ENCODE measurements at places on chromosomes 7 and 10. TPM values are rescaled to one million over a fixed set of nuclear protein-coding genes. Genes with fewer than 3 reads are reported as not detected.

GRCh38 chr10:132522521-132523411 lies 14.8 kb upstream of the INPP5A start:
- H3K27me3 ChIP-seq: peaks cover 4% of the 10 kb centered on the region
- no peak for DNase-seq
- no peak overlapping the region for H3K27ac ChIP-seq
- no peaks in the 10 kb centered on the region for H3K36me3 ChIP-seq

DNA sequence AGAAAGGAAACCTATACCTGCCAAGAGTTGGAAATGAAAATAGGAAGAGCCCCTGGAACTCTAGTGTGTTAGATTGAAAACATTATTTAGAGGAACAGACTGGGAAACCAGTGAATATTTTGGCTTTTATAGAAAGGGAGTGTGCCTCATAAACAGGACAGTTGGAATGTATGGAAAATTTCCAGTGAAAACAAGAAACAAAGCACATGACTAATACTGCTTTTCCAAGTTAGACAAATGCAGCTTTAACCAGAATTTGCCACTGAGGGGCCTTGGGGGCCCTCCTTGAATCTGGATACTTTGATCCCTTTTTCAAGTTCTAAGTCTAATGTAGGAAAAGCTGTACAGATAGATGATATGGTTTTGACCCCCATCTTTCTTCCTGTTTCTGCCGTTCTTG lies 21.2 kb downstream of the ITGB8 start:
- no peaks in the 10 kb centered on the region for H3K36me3 ChIP-seq
- no peaks in the 10 kb centered on the region for H3K27me3 ChIP-seq
- DNase-seq: no peak
- no peak overlapping the region for H3K4me3 ChIP-seq

DNA sequence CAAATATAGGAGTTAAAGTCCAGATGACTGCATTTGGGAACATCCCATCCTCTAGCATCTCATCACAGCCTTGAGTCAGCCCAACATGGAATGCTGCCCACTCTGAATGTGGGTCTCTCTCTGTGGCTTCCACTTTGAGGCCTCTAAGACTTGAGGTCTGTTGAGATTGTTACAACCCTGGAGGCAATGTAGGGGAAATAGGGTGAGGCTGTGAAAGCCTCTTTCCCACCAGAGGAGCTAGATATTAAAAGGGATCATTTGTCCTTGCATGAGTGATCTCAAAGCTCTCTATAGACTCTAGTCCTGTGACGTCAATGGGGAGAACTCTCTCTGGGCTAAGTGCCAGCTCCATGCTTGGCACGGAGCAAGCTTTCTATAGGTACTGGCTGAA lies 6.4 kb upstream of the GOLGA7B start:
- H3K4me1 ChIP-seq: no peaks in the 10 kb centered on the region
- no peak for DNase-seq
- no peaks in the 10 kb centered on the region for H3K27me3 ChIP-seq
- no peak overlapping the region for H3K4me3 ChIP-seq
- no peak overlapping the region for H3K27ac ChIP-seq

- no peak overlapping the region for H3K27ac ChIP-seq
- no peak for DNase-seq
- peaks cover 9% of the 10 kb centered on the region for H3K4me1 ChIP-seq
- H3K27me3 ChIP-seq: no peaks in the 10 kb centered on the region
Observed at GRCh38 chr7:22635349-22635748, 91.7 kb upstream of the IL6 start.

DNA sequence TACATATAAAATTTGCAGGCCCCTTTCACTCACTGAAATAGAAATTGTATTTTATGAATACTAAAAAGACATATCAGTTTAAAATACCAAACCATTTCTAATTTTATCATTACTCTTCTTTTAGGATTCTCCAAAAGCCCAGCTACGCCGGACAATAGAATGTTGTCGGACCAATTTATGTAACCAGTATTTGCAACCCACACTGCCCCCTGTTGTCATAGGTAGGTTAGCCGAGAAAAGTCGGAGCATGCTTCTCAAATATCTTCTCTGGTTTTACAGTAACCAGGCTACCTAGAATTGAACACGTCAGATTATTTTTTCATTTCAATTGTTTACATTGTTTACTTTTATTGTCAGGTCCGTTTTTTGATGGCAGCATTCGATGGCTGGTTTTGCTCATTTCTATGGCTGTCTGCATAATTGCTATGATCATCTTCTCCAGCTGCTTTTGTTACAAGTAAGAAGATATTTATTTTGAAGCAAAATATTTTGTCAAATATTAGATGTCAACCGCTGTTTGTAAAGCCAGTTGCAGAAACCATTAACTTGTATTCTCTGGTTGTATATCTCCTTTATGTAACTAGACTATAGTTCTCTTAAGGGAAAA lies 57.6 kb downstream of the MMRN2 start:
- H3K36me3 ChIP-seq: peaks cover 43% of the 10 kb centered on the region
- H3K27me3 ChIP-seq: no peaks in the 10 kb centered on the region
- H3K4me1 ChIP-seq: peaks cover 34% of the 10 kb centered on the region
- DNase-seq: peak; percentile 63

DNA sequence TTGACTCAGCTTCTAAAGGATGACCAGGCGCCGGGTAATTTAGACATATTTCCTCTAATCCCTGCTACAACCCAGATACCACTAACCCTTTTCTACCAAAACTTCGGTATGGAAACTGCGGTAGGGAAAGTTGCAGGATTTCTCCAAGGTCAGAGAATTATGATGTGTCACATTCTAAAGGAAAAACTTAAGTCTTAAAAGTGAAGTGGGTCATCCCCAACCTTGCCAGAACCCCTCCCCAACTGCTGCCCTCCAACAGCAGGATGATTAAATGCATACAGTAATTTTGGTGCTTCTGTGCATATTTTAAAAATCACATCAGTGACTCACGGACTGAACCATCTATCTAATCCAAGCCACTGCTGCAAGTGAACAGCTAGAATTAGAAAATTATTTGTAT lies 52.7 kb downstream of the GRB10 start:
- peak overlapping the region; percentile 36 for H3K27ac ChIP-seq
- no peaks in the 10 kb centered on the region for H3K27me3 ChIP-seq
- no peaks in the 10 kb centered on the region for H3K36me3 ChIP-seq
- no peak for DNase-seq
- peaks cover 65% of the 10 kb centered on the region for H3K4me1 ChIP-seq
- no peak overlapping the region for H3K4me3 ChIP-seq

DNA sequence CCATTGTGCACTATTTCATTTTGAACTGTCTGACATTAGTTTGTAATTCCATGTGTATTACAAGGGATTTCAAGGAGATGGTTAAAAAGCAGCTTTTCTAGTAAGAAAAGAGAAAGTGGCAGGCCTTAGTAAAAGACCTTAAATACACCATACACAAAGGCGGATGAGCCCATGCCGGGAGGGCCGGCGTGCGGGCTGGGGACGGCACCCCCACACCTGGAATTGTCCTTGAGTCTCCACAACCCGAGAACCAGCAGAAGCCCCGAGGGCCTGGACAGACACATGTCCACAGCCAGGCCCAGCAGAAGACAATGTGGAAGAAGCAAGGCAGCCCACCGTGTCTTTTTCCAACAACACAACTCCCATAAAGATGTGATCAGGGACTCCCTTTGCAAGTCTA lies 123.7 kb upstream of the TCERG1L start:
- DNase-seq: no peak
- H3K36me3 ChIP-seq: no peaks in the 10 kb centered on the region
- H3K4me3 ChIP-seq: no peak overlapping the region
- no peak overlapping the region for H3K27ac ChIP-seq
- H3K4me1 ChIP-seq: peaks cover 8% of the 10 kb centered on the region
- no peaks in the 10 kb centered on the region for H3K27me3 ChIP-seq

DNA sequence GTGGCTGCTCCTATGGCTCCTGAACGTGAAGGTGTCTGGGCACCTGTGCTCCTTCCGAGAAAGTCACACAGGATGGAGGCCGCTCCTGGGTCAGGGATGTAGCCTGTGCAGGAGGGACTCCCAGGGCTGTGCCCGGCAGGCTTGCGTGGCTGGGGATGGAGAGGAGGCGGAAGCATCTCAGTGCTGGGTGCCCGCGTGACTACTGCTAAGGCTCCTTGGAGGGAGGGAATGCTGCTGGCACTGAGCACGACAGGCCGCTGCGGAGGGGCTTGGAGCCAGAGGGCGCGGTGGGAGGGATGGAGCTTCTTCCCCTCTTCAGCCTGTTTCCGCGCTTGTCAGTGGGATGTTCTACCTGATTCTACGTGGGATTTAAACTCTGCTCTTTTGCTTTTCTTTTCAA lies 35.0 kb downstream of the ADCY1 start:
- H3K36me3 ChIP-seq: no peaks in the 10 kb centered on the region
- no peaks in the 10 kb centered on the region for H3K4me1 ChIP-seq
- DNase-seq: peak; percentile 19
- H3K4me3 ChIP-seq: no peak overlapping the region

- H3K27ac ChIP-seq: no peak overlapping the region
- H3K36me3 ChIP-seq: no peaks in the 10 kb centered on the region
- H3K4me3 ChIP-seq: no peak overlapping the region
- H3K4me1 ChIP-seq: no peaks in the 10 kb centered on the region
Observed at GRCh38 chr10:8338177-8338766, 283.8 kb downstream of the GATA3 start.

GRCh38 chr7:115533785-115534184 lies 496.8 kb downstream of the TFEC start:
- no peaks in the 10 kb centered on the region for H3K27me3 ChIP-seq
- H3K36me3 ChIP-seq: no peaks in the 10 kb centered on the region
- no peaks in the 10 kb centered on the region for H3K4me1 ChIP-seq
- DNase-seq: no peak
- no peak overlapping the region for H3K27ac ChIP-seq

- H3K36me3 ChIP-seq: no peaks in the 10 kb centered on the region
- H3K4me1 ChIP-seq: no peaks in the 10 kb centered on the region
- H3K4me3 ChIP-seq: no peak overlapping the region
- H3K27me3 ChIP-seq: no peaks in the 10 kb centered on the region
Observed at GRCh38 chr7:116493449-116493848, 6.1 kb upstream of the CAV2 start.

GRCh38 chr7:134856091-134856490 lies 76.7 kb downstream of the CALD1 start:
- no peak overlapping the region for H3K4me3 ChIP-seq
- no peaks in the 10 kb centered on the region for H3K27me3 ChIP-seq
- H3K4me1 ChIP-seq: peaks cover 13% of the 10 kb centered on the region
- no peak for DNase-seq
- no peaks in the 10 kb centered on the region for H3K36me3 ChIP-seq
- H3K27ac ChIP-seq: peak overlapping the region; percentile 30

GRCh38 chr10:80491251-80492102 lies 37.4 kb downstream of the TSPAN14 start:
- H3K36me3 ChIP-seq: peaks cover 14% of the 10 kb centered on the region
- H3K27me3 ChIP-seq: no peaks in the 10 kb centered on the region
- H3K4me1 ChIP-seq: peaks cover 64% of the 10 kb centered on the region
- no peak for DNase-seq
- H3K27ac ChIP-seq: peak overlapping the region; percentile 64

- no peak overlapping the region for H3K27ac ChIP-seq
- no peaks in the 10 kb centered on the region for H3K4me1 ChIP-seq
- no peak for DNase-seq
- no peaks in the 10 kb centered on the region for H3K36me3 ChIP-seq
Observed at GRCh38 chr10:19891429-19891828, 75.2 kb downstream of the PLXDC2 start.

DNA sequence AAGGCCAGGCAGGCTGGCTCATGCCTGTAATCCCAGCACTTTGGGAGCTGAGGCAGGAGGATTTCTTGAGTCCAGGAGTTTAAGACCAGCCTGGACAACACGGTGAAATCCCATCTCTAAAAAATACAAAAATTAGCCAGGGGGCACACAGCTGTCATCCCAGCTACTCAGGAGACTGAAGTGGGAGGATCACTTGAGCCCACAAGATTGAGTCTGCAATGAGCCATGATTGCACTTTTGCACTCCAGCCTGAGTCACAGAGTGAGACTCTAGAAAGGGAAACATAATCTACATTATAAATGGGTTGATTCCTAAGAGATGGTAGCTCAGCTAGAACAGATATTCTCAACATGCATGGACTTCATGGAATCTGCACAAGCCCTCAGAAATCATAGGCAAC lies 6.3 kb upstream of the LIPF start:
- H3K4me1 ChIP-seq: peaks cover 21% of the 10 kb centered on the region
- no peaks in the 10 kb centered on the region for H3K27me3 ChIP-seq
- no peaks in the 10 kb centered on the region for H3K36me3 ChIP-seq
- no peak overlapping the region for H3K4me3 ChIP-seq
- DNase-seq: no peak

DNA sequence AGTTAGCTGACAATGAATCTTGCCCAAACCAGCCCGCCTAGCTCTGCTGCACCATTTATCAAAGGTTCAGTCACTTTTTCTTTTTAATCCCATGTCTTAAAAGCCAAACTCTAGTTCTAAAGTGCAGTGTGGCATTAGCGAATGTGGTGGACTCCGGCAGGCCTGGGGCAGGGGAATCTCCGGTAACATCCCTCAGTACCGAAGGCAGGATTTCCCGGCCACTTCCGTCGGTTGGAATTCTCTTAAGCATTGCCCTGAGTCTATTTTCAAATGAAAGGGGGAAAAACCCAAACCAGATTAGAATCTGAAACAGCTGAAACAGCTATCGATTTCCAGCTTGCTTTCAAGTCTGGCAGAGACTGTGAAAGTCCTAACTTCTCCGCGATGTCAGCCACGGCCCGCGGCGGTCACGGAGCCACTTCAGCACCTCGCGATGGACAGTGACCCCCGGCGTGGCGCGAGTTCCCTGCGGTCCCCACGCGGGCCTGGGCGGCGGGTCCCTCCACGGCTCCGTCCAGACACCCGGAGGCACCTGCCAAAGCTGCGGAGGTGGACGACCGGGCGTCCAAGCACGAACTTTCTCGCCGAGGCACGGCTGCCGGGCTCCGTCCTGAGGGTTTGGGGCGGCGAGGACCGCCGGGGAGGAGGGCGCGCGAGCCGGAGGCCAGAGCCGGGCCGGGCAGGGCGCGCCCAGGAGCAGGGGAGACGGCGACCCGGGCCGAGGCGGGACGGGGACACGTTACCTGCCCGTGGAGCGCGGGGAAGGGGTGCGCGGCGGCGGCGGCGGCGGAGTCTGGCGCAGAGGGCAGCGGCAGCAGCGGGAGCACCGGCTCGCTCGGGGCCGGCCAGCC lies 745 bp downstream of the TCERG1L start:
- peaks cover 73% of the 10 kb centered on the region for H3K27me3 ChIP-seq
- DNase-seq: no peak
- H3K27ac ChIP-seq: no peak overlapping the region
- peak overlapping the region; percentile 31 for H3K4me3 ChIP-seq
- peaks cover 21% of the 10 kb centered on the region for H3K4me1 ChIP-seq

GRCh38 chr10:89889606-89890005 lies 188.2 kb downstream of the KIF20B start:
- no peak for DNase-seq
- no peaks in the 10 kb centered on the region for H3K4me1 ChIP-seq
- no peaks in the 10 kb centered on the region for H3K27me3 ChIP-seq
- H3K36me3 ChIP-seq: no peaks in the 10 kb centered on the region

- H3K4me3 ChIP-seq: no peak overlapping the region
- H3K27ac ChIP-seq: no peak overlapping the region
- H3K27me3 ChIP-seq: no peaks in the 10 kb centered on the region
- no peaks in the 10 kb centered on the region for H3K36me3 ChIP-seq
Observed at GRCh38 chr7:126401918-126402317, 850.8 kb downstream of the GRM8 start.

GRCh38 chr10:97915346-97916131 lies 65.9 kb downstream of the GOLGA7B start:
- H3K4me1 ChIP-seq: peaks cover 22% of the 10 kb centered on the region
- H3K36me3 ChIP-seq: no peaks in the 10 kb centered on the region
- no peaks in the 10 kb centered on the region for H3K27me3 ChIP-seq
- H3K4me3 ChIP-seq: no peak overlapping the region

The C7orf57 gene
- not detected for total RNA-seq

The RUFY2 gene
- total RNA-seq: 104 TPM

The ASB10 gene
- not detected for total RNA-seq

The POLR2J2 gene
- total RNA-seq: 16.0 TPM

The FZD1 gene
- total RNA-seq: 1.8 TPM

The SMO gene
- total RNA-seq: 1.2 TPM

The FAS gene
- 107 TPM for total RNA-seq
